T47D (cell line): ENCODE measurements at places on chromosomes 6 and 20.
A peak's percentile ranks its signal among the peaks of the same experiment; 100 is the strongest.

DNA sequence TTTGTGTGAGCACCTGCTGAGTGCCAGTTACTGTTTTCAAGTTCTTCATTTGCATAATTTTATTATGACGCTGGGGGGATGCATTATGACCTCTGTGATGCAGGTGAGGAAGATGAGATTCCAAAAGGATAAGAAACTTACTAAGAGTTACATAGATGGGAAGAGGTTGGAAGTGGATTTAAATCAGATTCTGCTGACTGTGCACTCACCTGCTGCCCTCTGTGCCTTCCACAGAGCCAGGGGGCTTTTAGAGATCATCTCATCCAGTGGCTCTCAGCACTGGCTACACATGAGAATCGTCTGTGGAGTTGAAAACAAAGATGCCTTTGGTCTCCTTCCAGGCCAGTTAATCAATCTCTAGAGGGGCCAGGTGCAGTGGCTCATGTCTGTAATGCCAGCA, 47.9 kb downstream of the TIAM2 start:
- no peak for DNase-seq

- no peak for DNase-seq
Measured at GRCh38 chr6:84687431-84687830, 77.0 kb downstream of the TBX18 start.

GRCh38 chr6:11208267-11208666, 24.2 kb downstream of the NEDD9 start:
- DNase-seq, result no peak

DNA sequence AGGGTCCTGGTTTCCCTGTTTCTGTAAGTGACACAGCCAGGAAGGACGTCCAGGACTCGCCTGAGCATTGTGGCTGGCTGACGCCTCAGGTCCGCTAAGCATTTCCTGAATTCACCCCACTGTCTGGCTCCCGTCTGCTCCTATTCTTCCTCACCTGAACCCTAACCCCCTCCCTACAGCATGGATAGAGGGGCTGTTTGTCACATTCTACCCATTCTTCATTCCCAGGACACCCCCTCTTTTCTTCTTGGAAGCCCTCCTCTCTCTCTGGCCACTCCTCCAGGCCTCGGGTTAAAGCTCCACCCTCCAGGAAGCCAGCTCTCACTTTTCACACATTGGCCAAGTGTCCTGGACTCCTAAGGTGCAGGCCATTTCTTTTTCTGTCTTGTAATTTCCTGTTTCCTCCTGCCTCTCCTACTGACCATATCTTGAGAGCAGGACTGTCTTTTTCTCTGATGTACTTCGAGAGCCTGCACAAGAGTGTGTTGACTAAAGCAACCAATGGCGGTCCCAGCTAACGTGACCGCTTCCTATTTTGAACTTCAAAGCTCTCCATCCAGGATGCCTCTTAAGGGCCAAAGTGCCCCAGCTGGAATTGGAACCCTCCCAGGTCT, 24.2 kb upstream of the MYMX start:
- no peak for DNase-seq

- DNase-seq, result no peak
Measured at GRCh38 chr6:34773916-34774315, 16.6 kb downstream of the SNRPC start.

- DNase-seq, result no peak
Measured at GRCh38 chr6:169450097-169450496, 196.5 kb upstream of the THBS2 start.

- DNase-seq, result no peak
Measured at GRCh38 chr20:11995805-11996567, 78.3 kb downstream of the BTBD3 start.

DNA sequence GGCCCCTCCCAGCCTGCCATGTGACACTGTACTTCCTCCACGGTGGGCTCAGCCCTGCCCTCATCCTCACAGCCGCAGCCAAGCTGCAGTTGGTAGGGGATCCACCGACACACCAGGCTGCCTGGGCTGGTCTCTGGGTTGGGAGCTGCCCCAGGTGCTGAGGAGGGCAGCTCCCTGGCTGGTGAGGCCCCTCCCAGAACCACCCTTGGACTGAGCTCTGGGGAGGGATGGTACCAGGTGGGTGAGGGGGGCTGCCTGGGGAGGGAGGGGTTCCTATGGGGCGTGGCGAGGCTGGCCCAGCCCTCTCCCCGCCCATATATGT, 185 bp upstream of the TNFRSF6B start:
- DNase-seq, result no peak

DNA sequence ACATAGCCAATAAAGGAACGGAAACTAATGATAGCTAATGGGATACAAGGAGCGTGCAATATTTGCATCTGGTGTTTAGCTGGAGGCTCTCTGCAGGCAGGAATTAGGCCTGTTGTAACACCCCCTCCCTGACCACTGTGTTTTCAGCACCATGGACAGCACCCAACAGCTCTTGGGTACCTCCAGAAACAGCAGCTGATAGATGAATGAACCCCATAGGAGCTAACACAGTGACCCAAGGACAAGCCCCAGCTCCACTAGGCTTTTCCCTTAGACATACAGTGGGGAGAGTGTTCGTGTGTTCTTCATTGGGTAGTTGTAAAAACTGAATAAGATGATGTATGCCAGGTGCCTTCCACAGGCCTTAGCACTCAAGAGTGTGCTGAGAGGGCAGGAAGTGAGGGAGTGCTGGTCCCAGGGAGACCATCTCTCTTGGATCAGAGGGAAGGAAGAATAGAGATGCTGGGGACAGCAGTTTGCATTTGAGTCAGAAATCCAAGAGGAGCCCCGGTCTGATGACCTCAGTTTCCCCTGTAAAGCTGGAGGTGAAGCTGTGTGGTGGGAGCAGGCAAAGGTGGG, 161.3 kb downstream of the PHACTR3 start:
- peak; percentile 77 for DNase-seq

- no peak for DNase-seq
Measured at GRCh38 chr6:75467966-75468365, 25.6 kb downstream of the FILIP1 start.

DNA sequence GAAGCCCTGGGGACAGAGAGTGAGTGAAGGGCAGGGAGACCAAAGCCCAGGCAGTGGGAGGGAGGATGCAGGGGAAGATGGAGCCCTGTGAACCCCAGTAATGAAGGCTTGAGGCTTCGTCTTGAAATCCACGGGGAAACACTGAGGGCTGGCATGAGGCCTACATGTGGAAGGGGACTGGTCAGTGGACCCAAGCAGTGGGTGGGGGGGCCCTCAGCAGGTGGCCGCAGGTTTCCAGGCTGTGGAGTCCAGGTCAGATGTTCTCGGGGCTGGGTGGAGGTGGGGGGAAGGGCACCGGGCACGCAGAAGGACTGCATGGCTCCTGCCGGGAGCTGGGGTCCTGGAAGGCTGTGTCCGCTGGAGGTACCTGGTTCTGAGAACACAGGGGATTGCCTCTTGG, 2.7 kb upstream of the CD93 start:
- DNase-seq, result no peak

GRCh38 chr20:36102306-36102705, 52.2 kb upstream of the EPB41L1 start:
- DNase-seq, result no peak

DNA sequence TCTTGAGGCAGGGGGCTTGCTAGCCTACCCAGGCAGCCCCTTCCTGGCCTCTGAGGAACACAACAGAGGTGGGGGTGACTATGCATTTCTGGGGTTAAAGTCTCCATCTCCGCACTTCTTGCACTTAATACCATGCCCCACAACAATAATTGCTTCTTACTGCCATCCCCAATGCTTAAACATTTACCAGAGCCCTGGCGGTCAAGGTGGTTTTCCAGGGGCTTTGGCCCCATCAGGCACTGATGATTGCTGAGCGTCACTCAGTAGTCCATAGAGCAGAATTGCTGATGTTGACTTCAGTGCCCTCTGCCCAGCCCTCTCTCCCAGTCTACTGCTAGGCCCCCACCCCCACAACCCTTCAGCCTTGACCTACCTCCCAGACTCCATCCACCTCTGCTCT, 32.5 kb upstream of the KCNK5 start:
- DNase-seq, result no peak

GRCh38 chr6:98887650-98888049, 53.3 kb downstream of the POU3F2 start:
- DNase-seq, result no peak

DNA sequence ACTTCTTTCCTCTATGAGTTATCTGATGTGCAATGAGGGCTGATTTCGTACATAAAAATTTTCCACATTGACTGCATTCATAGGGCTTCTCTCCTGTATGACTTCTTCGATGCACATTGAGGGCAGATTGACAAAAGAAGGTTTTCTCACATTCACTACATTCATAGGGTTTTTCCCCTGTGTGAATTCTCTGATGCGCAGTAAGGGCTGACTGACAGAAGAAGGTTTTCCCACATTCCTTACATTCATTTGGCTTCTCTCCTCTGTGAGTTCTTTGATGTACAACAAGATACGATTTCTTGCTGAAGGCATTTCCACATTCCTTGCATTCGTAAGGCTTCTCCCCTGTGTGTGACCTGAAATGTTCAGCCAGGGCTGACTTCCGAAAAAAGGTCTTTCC, 11.4 kb downstream of the ZNF334 start:
- DNase-seq, result no peak

GRCh38 chr20:47055699-47056369, 161.2 kb downstream of the EYA2 start:
- DNase-seq, result no peak

GRCh38 chr6:12348530-12349511, 58.7 kb downstream of the EDN1 start:
- DNase-seq, result peak; percentile 77

- DNase-seq, result no peak
Measured at GRCh38 chr6:103210686-103211085, 1649.0 kb downstream of the HACE1 start.

DNA sequence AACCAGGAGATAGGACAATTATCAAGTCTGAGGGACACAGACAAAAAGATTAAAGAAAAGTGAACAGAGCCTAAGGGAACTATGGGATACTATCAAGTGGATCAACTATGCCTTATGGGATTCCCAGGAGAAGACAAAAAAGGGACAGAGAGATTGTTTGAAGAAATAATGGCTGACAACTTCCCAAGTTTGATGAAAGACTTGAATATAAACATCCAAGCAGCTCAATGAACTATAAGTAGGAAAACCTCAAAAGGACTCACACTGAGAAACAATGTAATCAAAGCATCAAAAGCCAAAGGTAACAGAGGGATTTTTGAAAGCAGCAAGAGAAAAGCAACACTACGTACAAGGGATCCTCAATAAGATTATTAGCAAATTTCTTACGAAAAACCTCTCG, 11.0 kb downstream of the ZNF133 start:
- no peak for DNase-seq

DNA sequence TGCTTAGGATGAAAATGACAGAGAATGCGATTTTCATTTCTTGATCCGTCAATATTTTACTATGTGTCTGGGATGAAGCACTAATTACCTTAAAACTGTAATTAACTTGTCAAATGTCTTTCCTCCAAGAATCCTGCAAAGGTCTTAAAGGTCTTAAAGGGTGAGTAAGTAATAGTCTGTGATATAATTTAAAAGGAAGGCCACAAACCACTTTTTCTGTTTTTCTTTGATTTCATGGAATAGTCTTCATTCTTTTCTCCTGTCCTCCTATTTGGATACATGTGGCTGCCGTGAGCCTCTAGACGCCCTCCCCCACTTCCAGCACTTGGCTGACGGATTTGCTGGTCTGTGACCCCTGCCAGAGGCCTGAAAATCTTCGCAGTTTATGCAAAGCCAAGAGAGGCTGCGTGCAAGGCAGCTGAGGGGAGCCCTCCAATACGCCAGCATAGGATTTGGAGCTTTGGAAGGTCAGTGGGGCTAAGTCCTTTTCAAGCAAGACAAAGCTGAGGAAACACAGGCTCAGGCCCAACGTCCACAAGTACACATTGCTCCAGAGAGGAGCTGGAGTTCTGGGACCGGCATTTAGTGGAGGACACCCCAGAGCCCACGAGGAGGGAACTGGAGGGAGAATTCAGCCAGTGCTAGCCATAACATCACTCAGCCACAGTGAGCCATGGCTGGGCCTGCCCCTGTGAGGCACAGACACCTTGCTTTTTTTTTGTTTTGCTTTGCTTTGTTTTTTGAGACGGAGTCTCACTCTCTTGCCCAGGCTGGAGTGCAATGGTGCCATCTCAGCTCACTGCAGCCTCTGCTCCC, 382.6 kb downstream of the SMOC2 start:
- no peak for DNase-seq

- no peak for DNase-seq
Measured at GRCh38 chr20:46712056-46712636, 2.7 kb downstream of the SLC2A10 start.

GRCh38 chr6:36769676-36770499, 69.4 kb downstream of the CPNE5 start:
- DNase-seq, result no peak

- no peak for DNase-seq
Measured at GRCh38 chr20:54103762-54104600, 33.6 kb upstream of the BCAS1 start.

DNA sequence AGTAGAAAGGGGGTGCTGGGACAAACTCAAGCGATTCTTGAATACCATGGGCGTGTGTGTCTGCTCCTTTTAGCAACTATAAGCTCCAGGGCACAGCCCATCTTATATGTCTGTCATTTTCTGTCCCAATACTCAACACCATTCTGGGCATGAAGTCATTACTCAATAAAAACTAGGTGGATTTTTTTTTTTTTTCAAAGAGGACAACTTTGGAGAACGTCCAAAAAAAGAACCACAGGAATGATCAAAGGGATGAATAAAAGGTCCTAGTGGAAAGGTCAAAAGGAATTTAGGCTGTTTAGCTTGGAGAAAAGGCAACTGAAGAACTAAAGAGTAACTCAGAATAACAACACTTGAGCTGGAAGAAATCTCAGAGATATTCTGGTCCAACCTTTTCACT, 24.4 kb downstream of the UQCC1 start:
- no peak for DNase-seq

GRCh38 chr6:162119341-162119740, 608.2 kb downstream of the PRKN start:
- peak; percentile 11 for DNase-seq

GRCh38 chr20:18678549-18679419, 90.9 kb downstream of the DTD1 start:
- peak; percentile 12 for DNase-seq

DNA sequence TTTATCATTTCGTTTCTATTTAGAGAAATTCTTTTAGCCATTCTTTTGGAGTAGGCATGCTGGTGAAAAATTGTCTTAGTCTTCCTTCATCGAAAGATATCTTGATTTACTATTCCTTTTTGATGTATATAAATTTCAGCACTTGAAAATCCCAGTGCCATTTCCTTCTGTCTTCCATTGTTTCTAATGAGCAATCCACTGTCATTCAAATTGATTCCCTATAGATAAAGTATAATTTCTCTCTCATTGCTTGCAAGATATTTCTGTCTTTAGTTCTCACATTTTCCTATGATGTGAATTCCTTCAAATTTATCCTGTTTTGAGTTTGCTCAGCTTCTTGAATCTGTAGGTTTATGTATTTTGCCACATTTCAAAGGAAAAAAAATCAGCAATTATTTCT, 251.1 kb upstream of the CHD6 start:
- DNase-seq, result no peak

- no peak for DNase-seq
Measured at GRCh38 chr20:57007171-57007540, 259.3 kb downstream of the BMP7 start.

DNA sequence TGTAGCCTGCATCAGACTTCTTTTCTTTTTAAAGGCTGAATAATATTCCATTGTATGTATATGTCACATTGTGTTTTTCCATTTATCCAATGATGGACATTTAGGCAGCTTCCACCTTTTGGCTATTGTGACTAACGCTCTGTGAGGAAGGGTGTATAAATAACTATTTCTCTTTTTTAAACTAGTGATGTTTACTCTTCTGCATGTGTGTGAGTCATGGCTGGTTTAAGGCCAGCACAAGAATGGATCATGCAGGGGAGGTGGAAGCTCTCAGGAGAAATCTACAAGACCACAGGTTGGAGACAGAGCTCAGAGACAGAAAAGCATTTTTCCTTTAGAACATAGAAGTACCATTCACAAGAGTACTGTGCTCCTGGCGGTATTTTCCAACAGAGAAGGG, 307.2 kb downstream of the SOX4 start:
- no peak for DNase-seq
